ENCODE measurements at places on chromosomes 11 and 22. TPM values are rescaled to one million over a fixed set of nuclear protein-coding genes. Genes with fewer than 3 reads are reported as not detected.

The RIMBP3B gene
- total RNA-seq: 0.27 TPM

The EMID1 gene
- total RNA-seq: 3.0 TPM

The DNAJB7 gene
- total RNA-seq: not detected

DNA sequence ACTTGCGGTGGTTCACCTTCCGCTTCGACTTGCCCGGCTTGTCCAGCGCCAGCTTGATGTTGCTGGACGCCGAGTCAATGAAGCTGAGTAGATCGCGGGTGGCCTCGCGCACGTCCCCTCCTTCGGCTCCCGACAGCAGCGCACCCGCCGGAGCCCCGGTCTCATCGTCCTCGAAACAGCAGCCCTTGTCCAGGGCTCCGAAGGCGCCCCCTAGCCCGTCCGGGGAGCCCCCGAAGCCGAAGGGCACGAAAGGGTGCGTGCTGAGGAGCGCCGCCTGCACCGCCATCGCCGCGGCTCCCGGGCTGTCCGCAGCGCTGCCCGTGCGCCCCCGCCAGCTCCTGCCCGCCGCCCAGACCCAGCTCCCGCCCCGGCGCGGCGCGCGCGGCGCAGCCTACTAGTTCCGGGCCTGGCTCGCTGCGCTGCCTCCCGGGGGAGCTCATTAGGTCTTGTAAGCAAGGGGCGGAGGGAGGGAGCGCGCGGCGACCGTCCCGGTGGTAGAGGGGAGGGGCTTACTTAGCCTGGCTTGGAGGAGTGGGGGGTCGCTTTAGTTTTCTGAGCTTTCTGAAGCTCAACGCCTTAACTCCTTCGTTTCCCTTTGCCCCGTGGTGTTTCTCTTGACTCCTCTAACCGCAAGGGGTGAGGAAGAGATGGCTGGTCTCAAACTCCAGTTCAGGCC lies at the start of gene FAM181B:
Gene FAM181B (minus strand): TSS at position 421 of the 676 bp plus-strand sequence. CDS start 135 bp downstream, at position 286.
- DNase-seq: no peak

GRCh38 chr11:10459029-10459970 lies 4.2 kb downstream of the AMPD3 start:
- no peak for DNase-seq

DNA sequence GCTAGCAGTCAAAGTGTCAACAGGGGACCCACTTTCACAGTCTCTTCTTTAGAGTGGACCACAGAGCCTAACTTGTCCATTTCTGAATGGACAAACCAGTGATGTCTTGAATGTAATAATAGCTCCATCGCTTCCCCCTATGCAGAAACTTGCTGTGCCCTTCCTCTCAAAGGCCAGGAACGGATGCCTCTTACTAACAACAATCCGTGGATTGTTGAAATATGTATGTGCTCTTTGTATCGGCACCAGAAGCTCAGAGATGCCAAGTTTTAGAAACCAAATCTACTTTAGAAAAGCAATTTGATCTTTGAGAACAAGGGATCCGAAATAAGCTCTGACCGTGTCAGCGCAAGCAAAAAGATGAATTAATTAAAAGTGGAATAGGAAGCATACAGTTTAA lies 259.5 kb upstream of the POU2AF2 start:
- DNase-seq: no peak
